ENCODE measurements at places on chromosomes 12 and 14.

DNA sequence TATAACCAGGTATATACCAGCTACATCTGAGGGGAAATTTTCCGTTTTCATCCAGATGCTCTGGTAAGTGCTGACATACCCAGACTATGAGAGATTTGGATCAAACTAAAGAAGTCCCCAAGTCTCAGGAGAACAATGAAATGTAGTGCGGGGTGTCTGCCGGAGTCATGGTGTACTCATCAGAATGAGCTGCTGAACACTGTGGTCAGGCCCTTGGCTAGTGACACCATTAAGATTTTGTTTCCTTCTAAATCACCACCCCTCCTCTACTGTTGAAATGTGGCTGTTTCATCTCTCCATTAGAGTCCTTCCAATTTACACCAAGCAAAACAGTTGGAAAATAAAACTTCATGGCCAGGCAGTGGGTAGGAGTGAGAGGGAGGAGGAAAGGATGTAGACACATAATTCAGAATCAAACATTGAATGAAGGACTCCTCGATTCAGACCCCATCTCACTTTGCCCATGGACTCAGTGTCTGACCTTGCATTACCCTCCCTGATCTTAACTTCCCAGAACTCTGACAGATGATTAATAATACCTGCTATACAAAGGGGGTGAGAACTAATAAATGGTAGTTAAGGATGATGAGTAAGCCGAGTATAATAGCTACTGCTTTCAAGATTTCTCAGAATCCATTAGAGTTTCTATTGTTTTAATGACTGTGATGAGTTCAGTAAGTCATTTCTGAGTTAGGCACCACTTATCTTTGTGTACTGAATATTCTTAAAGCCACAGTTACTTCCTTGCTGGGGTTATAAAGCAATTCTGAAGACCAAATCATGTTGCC is 127.4 kb downstream of the CRADD start:
- no peak for DNase-seq

DNA sequence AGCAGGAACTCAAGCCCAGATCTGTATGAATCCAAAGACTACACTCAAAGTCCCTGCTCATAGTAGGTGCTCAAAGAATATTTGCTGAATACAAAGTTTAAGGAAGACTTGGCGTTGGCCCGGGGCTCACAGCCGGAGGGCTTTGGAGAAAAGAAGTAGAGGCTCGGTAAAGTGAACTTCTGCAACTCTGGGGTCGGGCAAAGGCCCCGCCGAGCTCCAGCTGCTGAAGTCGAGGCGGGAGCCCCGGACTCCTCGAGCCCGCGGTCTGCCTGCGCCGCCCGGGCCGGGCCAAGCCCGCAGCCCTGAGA is 335 bp downstream of the GCN1 start:
- DNase-seq, result no peak

DNA sequence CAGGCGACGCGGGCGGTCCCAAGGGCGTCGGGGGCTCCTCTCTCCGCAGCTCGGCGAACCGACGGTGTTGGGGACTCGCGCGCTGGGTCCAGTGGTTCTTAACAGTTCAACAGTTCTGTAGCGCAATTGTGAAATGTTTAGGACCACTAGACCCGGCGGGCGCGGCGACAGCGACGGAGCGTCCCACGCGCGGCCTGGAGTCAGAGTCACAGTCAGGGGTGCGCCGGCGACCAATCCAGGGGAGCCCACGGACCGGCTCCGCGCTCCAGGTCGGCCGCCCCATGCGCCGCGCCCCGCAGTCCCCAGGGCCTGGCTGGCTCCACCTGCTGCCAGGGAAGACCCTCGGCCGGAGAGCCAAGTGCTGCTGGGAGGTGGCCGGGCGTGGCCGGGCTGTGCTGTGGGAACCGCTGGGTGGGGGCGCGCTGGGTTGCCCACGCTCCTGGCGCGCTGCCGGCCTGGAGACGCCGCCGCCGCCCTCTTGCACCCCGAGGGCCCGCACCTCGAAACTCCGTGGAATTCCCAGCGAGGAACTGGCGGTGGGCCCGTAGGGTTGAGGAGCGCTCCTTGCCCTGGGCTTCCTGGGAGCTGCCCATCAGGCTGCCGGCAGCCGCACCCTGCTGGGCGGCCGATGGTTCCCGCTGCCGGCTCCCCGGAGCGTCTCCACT is 20.9 kb upstream of the KIF26A start:
- no peak for DNase-seq

GRCh38 chr12:109589691-109590245 is 16.2 kb downstream of the MVK start:
- no peak for DNase-seq

GRCh38 chr12:123550700-123551099 is 17.2 kb upstream of the RILPL1 start:
- no peak for DNase-seq

All from stimulated activated CD8-positive, alpha-beta memory T cell treated with anti-CD3 and anti-CD28 coated beads, Interleukin-4, amount 100 ng/mL, for 4 hours (primary cell).